ENCODE measurements at places on chromosomes 11 and 22.

- no peak for DNase-seq
Observed at GRCh38 chr22:22746963-22747933, 102.8 kb downstream of the GGTLC2 start.

DNA sequence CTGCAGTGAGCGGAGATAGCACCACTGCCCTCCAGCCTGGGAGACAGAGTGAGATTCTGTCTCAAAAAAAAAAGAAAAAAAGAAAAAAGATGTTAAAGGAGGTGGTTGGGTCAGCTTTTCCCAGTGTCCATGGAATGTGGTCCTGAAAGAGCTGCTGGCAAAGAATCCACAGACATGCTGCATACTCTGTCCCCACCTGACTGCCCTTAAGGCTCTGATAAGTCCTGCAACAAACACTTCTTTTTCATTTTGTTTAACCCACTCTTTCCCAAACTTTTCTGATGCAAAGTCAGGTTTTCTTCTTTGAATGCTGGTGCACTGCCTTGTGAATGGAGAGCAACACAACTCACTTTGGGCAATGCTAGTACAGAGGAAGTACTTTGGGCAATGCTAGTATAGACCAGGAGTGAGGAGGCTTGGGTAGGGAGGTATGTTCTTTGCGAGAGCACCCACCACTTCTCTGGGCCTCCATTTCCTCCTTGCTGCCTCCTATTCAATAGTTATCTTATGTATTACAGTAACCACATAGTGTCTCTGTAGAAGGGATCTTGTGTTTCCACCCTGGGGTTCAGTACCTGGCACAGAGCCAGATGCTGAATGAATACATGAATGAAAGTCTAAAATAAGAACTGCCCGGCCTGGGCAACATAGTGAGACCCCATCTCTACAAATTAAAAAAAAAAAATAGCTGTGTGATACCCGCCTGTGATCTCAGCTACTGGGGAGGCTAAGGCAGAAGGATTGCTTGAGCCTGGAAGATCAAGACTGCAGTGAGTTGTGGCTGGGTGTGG lies 18.9 kb downstream of the LIF start:
- DNase-seq, result no peak

DNA sequence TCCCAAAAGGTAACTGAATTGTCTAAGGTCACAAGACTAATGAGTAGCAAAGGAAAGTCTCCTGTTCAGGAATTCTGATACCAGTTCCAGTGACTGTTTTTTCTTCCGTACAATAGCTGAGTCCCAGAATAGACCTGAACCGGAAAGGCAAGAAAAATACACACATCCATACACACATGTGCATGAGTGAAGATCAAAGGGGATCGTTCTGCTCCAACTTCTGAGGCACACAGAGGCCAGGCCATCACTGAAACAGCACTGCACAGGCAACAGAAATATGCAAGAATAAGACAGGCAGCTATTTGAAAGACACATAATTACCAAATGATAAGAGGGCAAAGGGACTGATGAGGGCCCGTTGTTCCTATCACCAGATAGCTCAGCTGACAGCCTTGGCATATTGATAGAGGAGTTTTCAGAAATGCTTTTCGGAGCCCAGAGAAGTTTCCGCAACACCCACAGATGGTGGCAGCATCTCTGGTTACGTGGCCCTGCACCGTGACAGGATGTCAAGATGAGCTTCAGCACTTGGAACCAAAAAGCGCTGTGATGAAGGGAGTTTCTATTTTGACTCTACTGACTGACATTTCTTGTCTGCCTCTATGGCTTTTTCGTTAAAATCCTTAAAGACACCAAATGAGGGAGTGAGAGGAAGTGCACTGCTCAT lies 280.6 kb downstream of the LARGE1 start:
- no peak for DNase-seq

DNA sequence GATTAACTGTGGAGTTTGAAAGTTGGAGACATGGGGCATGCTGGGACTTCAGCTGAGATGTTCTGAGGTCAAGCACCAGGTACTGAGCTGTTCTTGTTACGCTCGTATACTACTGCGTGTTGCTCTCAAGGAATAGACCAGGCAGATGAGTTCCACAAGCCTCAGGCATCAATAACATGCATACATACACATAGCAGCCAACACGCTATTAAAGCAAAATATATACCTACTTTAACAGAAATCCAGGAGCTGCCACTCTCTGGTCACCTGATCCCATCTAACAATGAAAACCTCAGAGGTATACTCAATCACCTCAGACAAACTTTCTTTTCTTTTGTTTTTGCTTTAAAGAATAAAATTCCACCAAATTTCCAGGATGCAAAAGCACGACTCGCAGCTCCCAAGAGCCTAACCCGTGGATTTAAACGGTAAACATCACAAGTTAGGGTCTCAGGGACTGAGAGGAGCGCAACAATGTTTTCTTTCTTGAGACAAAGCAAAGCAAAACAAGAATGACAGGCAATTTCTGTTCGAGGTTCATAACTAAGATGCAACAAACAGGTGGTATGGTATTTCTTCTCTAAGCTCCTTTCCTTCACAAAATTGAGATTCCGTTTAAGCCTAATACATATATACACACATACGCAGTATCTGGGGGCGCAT lies 16.5 kb downstream of the BLID start:
- no peak for DNase-seq

DNA sequence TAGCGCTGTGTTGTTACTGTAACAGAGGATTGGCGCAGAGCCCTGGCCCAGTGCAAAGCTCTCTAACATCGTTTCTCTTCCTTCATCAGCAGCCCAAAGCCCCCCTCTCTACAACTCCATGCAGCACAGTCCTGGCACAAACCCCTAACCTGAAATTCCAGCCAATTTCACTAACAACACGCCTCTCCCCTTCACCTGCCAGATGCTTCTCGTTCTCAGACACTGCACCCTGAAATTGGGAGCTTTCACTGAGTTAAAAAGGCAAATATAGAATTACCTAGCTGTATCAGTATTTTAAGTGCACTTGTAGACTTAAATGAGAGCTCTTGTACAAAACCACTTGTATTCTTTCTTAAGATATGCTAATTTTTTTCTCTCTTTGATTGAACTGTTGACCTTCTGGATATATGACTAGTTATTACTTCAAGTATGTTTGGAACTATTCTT lies 16.3 kb downstream of the GRAP2 start:
- no peak for DNase-seq

- DNase-seq, result no peak
Observed at GRCh38 chr11:9701799-9702198, 37.9 kb downstream of the SWAP70 start.

DNA sequence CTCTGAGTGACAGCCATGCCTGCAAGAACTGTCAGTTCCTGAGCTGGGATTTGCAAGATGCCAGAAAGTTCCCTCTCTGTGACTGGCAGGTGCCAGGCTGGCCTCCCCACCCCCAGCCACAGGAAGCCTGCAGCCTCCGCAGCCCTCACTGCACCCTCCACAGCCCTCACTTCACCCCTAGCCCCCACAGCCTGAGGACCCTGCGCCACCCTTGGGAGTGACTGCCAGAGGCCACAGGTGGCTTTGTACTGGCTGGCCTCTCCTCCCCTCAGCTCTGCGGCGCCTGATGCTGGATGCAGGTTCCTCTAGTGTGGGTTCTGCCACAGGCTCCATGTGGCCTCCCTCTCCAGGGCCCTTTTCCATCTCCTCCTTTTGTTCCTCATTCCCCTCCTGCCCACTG lies 28.7 kb downstream of the MPPED1 start:
- no peak for DNase-seq

GRCh38 chr11:61976813-61977475 lies 9.5 kb upstream of the FTH1 start:
- no peak for DNase-seq

DNA sequence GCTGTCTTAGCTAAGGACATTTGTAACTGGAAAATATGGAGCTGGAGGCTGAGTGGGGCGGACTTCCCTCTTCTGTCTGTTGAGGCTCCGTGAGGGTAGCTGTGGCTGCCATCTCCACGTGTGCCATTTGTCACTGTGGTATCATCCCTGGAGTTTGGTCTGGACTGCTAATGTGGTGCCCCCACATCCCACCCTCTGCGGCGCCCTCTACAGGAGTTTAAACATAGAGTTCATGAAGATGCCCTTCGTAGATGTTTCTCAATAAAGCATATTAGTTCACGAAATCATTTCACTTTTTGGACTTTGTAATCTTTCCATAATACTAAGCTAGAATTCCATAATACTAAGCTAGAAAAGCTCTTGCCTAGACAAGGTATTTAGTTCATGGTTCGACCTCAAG lies 52.4 kb downstream of the TECTA start:
- no peak for DNase-seq
